ENCODE measurements at places on chromosomes 12 and 14. TPM values are rescaled to one million over a fixed set of nuclear protein-coding genes. Genes with fewer than 3 reads are reported as not detected.

The TESPA1 gene
- total RNA-seq: 0.30 TPM

The RFLNA gene
- total RNA-seq: 8.8 TPM

The NAP1L1 gene
- total RNA-seq: 248 TPM

The ANKRD9 gene
- total RNA-seq: 6.7 TPM

The AMN gene
- total RNA-seq: 4.4 TPM

The TAS2R9 gene
- not detected for total RNA-seq

The KLHDC1 gene
- total RNA-seq: 10.1 TPM

The AKAP5 gene
- total RNA-seq: 1.3 TPM

The CACNA2D4 gene
- total RNA-seq: 1.9 TPM

The ITGB7 gene
- 2.5 TPM for total RNA-seq

The IFNG-AS1 gene
- 0.49 TPM for total RNA-seq

The ESYT1 gene
- total RNA-seq: 71.6 TPM

The KIF21A gene
- 37.5 TPM for total RNA-seq

The MAP1LC3B2 gene
- 1.2 TPM for total RNA-seq

The ASCL1 gene
- not detected for total RNA-seq

The MYF5 gene
- 3.5 TPM for total RNA-seq

The ANKS1B gene
- total RNA-seq: 10.7 TPM

The HOXC13 gene
- total RNA-seq: 5.8 TPM

The ARHGAP5 gene
- 133 TPM for total RNA-seq

The FOXN4 gene
- 0.10 TPM for total RNA-seq

The MYO1H gene
- total RNA-seq: 2.4 TPM

The LRP6 gene
- total RNA-seq: 62.2 TPM

The CLEC14A gene
- total RNA-seq: 15.0 TPM

The LALBA gene
- total RNA-seq: not detected

The PHETA1 gene
- 2.9 TPM for total RNA-seq

The SMCO2 gene
- total RNA-seq: not detected

The NANOG gene
- total RNA-seq: not detected

The NTS gene
- total RNA-seq: 3.7 TPM

The NUDT14 gene
- total RNA-seq: 11.4 TPM

The AKAP6 gene
- 21.8 TPM for total RNA-seq

The MIPOL1 gene
- total RNA-seq: 17.3 TPM

The PTHLH gene
- 4.6 TPM for total RNA-seq

The PRICKLE1 gene
- total RNA-seq: 34.7 TPM

The ADAM21 gene
- 0.10 TPM for total RNA-seq

The CLEC2A gene
- 18.5 TPM for total RNA-seq

The NEUROD4 gene
- total RNA-seq: not detected

The TAMALIN gene
- 17.0 TPM for total RNA-seq

Data from skin of body (tissue), 3 donors.